Heart left ventricle (tissue), 16 donors: ENCODE measurements at places on chromosomes 6 and 20. TPM values are rescaled to one million over a fixed set of nuclear protein-coding genes. Genes with fewer than 3 reads are reported as not detected.

Gene ULBP2
- 0.85 TPM for total RNA-seq

Gene LRRN4
- 0.44 TPM for total RNA-seq

Gene MYB
- not detected for total RNA-seq

Gene BAK1
- total RNA-seq = 33.4 TPM

Gene RNF182
- 0.39 TPM for total RNA-seq

GRCh38 chr20:60108397-60108796 lies 150.2 kb downstream of the CDH26 start:
- DNase-seq = no peak

DNA sequence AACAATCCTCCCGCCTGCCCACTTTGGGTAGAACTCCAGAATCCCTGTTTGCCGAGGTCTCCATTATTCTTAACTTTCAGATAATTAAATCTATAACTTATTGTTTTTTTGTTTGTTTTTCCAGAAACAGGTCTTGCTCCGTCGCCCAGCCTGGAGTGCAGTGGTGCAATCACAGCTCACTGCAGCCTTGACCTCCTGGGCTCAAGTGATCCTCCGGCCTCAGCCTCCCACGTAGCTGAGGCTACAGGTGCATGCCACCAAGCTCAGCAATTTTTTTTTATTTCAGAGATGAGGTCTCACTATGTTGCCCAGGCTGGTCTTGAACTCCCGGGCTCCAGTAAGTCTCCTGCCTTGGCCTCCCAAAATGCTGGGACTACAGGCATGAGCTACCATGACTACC lies 28.8 kb downstream of the ZMYND8 start:
- no peak for DNase-seq

- DNase-seq = peak; percentile 55
Measured at GRCh38 chr6:14711056-14711703, 534.7 kb upstream of the JARID2 start.

DNA sequence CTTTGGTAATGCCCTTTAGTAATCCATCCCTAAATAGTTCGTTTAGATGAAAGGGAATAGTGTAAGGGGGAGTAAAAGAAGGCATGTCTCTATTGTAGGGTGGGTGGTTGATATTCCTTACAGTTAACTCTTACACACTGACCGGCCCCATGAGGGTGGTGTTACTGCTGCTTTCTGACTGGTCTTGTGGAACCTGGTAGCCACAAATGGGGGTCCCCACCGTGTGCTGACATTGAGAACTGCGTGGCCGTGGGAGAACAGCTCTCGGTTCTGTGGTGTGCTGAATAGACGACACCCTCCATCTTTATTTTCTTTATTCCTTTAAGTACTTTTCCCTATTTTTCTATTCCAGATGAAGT lies 19.3 kb downstream of the MRAP2 start:
- DNase-seq = no peak

DNA sequence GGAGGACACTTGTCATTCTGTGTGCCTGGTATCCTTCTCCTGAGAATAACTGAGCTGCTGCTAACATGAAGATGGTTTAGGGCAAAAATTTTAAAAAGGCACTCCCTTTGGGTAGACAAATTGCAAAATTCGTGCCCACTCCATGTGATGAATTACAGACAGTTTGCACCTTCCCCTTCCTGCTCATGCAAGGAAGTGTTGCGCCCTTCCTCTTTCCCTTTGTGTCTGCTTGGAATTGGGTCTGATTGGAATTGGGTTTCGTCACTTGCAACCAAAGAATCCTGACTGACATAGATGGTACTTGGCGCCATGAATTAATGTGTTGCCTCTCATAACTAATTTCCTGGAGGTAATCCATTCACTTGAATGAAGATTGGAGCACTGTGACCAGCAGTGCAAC lies 62.3 kb upstream of the SHLD1 start:
- no peak for DNase-seq

GRCh38 chr6:158031381-158032353 lies 50.0 kb downstream of the SYNJ2 start:
- peak; percentile 87 for DNase-seq

DNA sequence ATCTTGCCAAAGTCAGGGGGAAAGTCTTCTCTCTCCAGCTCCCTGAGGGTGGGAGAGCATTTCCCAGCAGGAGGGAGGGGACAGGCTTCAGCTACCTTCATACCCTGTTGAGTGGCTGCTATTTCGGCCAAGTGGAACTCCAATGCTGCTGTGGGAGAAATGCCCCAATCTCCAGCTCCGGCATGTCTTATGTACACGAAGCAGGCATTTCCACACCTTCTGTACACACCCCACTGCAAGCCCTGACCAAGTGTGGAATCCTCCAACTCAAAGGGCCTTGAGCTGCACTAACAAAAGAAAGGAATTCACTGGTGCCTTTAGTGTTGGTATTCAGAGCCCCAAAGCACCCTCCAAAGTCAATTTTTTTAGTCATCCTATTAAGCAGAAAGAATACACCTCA lies 313.6 kb upstream of the NT5E start:
- DNase-seq = no peak

- DNase-seq = no peak
Measured at GRCh38 chr6:127053032-127053874, 65.2 kb upstream of the RSPO3 start.

- DNase-seq = no peak
Measured at GRCh38 chr6:17902974-17903373, 84.5 kb downstream of the KIF13A start.
